ENCODE measurements at places on chromosomes 11 and 22. TPM values are rescaled to one million over a fixed set of nuclear protein-coding genes. Genes with fewer than 3 reads are reported as not detected.

Gene MRGPRF
- total RNA-seq = 28.7 TPM

Gene FUT4
- 3.2 TPM for total RNA-seq

Gene KRTAP5-8
- not detected for total RNA-seq

Gene PPFIBP2
- 14.8 TPM for total RNA-seq

Gene ZC3H12C
- total RNA-seq = 8.5 TPM

Gene RASGRP2
- total RNA-seq = 0.16 TPM

Gene SCN3B
- under 0.01 TPM for total RNA-seq

Gene CRYBB1
- total RNA-seq = not detected

Gene KAT5
- 39.7 TPM for total RNA-seq

Gene OR4A16
- total RNA-seq = not detected

Gene CASP1
- 74.3 TPM for total RNA-seq

Gene LYVE1
- total RNA-seq = not detected

Gene FREY1
- total RNA-seq = 2.2 TPM

Gene ISX
- not detected for total RNA-seq

Gene ARHGAP8
- total RNA-seq = 0.86 TPM

Gene GSTT2B
- total RNA-seq = 1.4 TPM
